ENCODE measurements at places on chromosomes 2 and 18. TPM values are rescaled to one million over a fixed set of nuclear protein-coding genes. Genes with fewer than 3 reads are reported as not detected.

GRCh38 chr2:4831751-4832150, 860.4 kb upstream of the SOX11 start:
- no peak overlapping the region for H3K27ac ChIP-seq
- DNase-seq: no peak
- H3K4me3 ChIP-seq: no peak overlapping the region
- no peaks in the 10 kb centered on the region for H3K36me3 ChIP-seq

- no peaks in the 10 kb centered on the region for H3K4me1 ChIP-seq
- H3K4me3 ChIP-seq: no peak overlapping the region
- H3K27ac ChIP-seq: no peak overlapping the region
- DNase-seq: no peak
Observed at GRCh38 chr2:39247512-39248043, 3.8 kb upstream of the CDKL4 start.

DNA sequence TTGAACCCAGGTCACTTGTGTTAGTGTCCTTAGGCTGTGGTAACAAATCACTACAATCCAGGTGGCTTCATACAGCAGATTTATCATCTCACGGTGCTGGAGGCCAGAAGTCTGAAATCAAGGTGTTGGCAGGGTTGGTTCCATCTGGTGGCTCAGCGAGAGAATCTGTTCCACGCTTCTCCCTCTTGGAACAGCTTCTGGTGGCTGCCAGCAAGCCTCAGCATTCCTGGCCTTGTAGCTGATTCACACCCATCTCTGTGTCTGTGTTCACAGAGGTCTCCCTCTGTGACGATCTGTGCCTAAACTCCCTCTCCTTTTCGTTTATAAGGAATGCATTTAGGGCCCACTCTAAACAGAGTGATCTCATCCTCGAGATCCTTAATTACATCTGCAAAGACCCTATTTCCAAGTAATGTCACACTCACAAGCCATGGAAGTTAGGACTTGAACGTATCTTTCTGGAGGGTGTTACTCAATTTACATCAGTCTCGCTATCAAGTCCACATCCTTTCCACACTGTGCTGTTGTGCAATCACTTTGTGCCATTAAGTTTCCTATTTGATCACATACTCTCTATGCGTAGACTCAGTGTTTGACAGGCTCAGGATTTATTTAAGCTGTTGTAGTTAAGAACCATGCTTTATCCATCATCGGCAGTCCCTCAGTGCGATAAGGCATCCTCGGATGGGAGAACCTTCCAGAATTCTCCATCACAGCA, 164.4 kb downstream of the SOCS6 start:
- H3K4me3 ChIP-seq: no peak overlapping the region
- H3K27ac ChIP-seq: no peak overlapping the region
- no peaks in the 10 kb centered on the region for H3K27me3 ChIP-seq
- no peak for DNase-seq
- no peaks in the 10 kb centered on the region for H3K4me1 ChIP-seq

GRCh38 chr2:128301021-128301420, 17.6 kb downstream of the HS6ST1 start:
- H3K4me1 ChIP-seq: peaks cover 61% of the 10 kb centered on the region
- H3K4me3 ChIP-seq: no peak overlapping the region
- DNase-seq: no peak
- peak overlapping the region; percentile 93 for H3K27ac ChIP-seq

- H3K27ac ChIP-seq: no peak overlapping the region
- H3K4me1 ChIP-seq: no peaks in the 10 kb centered on the region
- no peak for DNase-seq
- no peaks in the 10 kb centered on the region for H3K36me3 ChIP-seq
Observed at GRCh38 chr18:69008538-69008937, 210.7 kb downstream of the CCDC102B start.

- H3K4me3 ChIP-seq: no peak overlapping the region
- H3K27me3 ChIP-seq: no peaks in the 10 kb centered on the region
- H3K4me1 ChIP-seq: peaks cover 29% of the 10 kb centered on the region
- no peak for DNase-seq
- H3K27ac ChIP-seq: no peak overlapping the region
Observed at GRCh38 chr2:64288321-64289193, 144.3 kb upstream of the PELI1 start.

DNA sequence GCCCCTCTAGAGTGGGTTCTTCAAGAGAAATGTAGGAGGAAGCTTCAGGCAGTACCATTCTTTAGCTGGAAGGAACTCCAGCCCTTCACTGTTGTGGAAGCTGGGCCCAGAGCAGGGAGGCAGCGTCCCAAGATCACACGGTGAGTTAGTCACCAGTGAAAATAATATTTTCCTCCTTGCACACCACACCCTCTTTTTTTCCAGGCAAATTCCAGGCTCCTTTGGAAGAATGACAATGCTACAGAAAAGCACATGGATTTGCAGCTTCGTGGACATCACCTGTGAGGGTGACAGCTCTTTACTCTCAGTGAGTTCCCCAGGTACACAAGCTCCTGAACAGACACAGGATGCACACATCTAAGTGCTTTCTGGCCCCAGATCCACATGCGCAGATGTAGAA, 157.1 kb downstream of the COL6A3 start:
- H3K27me3 ChIP-seq: no peaks in the 10 kb centered on the region
- H3K27ac ChIP-seq: peak overlapping the region; percentile 80
- H3K36me3 ChIP-seq: no peaks in the 10 kb centered on the region
- H3K4me1 ChIP-seq: peaks cover 64% of the 10 kb centered on the region
- no peak overlapping the region for H3K4me3 ChIP-seq

GRCh38 chr2:151289972-151290866, 751 bp upstream of the NMI start:
- DNase-seq: no peak
- H3K27ac ChIP-seq: peak overlapping the region; percentile 95
- peak overlapping the region; percentile 89 for H3K4me3 ChIP-seq
- peaks cover 7% of the 10 kb centered on the region for H3K36me3 ChIP-seq
- peaks cover 10% of the 10 kb centered on the region for H3K4me1 ChIP-seq

- peak within 1 kb of the TSS; percentile 94 for H3K27ac ChIP-seq
- H3K36me3 ChIP-seq: peaks cover 46% of the 10 kb centered on the region
- peak within 1 kb of the TSS; percentile 80 for H3K4me3 ChIP-seq
- H3K27me3 ChIP-seq: no peaks in the 10 kb centered on the region
- DNase-seq: peak; percentile 92
Observed at GRCh38 chr2:75560768-75561565, at the start of gene EVA1A. TSS of gene EVA1A (minus strand) at chr2:75560939. CDS start at chr2:75518140, 42,799 bp downstream.

- peaks cover 59% of the 10 kb centered on the region for H3K4me1 ChIP-seq
- peak; percentile 93 for DNase-seq
- H3K27me3 ChIP-seq: no peaks in the 10 kb centered on the region
- no peak overlapping the region for H3K4me3 ChIP-seq
Observed at GRCh38 chr18:59718108-59718463, 20.9 kb upstream of the CCBE1 start.

GRCh38 chr2:205590759-205591158, 91.5 kb upstream of the NRP2 start:
- H3K36me3 ChIP-seq: no peaks in the 10 kb centered on the region
- H3K27ac ChIP-seq: peak overlapping the region; percentile 45
- no peaks in the 10 kb centered on the region for H3K27me3 ChIP-seq
- peaks cover 17% of the 10 kb centered on the region for H3K4me1 ChIP-seq

DNA sequence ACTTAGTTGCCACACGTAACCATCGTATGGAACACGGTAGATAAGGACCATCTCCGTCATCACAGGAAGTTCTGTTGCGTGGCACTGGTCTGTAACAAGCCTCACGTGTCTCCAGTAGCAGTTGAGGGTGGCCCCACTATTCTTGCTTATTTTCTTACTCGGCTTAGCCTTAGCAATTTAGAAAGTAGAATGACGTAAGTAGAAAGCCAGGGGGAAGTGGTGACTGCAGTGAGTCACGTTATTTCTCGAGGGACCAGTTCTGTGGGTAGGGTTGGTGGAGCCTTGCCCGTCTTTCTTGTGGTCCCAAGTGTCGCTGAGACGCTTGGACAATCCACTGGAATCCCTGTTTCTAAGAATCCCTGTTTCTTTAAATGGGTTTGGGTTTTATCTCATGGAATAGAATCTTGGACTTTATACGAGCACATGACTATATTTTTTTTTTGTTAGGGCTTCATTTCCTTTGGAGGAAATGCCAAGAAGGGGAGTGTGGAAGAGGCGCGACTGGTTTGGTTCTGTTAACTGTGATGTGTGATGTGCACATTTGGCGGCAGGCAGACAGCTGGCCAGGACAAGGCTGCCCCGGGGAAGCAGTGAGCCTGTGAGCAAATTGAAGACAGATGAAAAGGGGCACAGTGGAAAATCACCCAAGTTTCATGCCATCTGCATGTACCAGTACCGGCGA, 96.2 kb downstream of the CABLES1 start:
- no peak overlapping the region for H3K4me3 ChIP-seq
- peak overlapping the region; percentile 86 for H3K27ac ChIP-seq
- H3K4me1 ChIP-seq: peaks cover 26% of the 10 kb centered on the region
- 0 out of 2 replicates have a peak, but pooled peaks cover 4% of the 10 kb centered on the region for H3K36me3 ChIP-seq
- DNase-seq: peak; percentile 85

- DNase-seq: no peak
- no peaks in the 10 kb centered on the region for H3K36me3 ChIP-seq
- no peaks in the 10 kb centered on the region for H3K4me1 ChIP-seq
- no peaks in the 10 kb centered on the region for H3K27me3 ChIP-seq
- no peak overlapping the region for H3K27ac ChIP-seq
Observed at GRCh38 chr2:106575955-106576354, 88.8 kb downstream of the CD8B2 start.

- H3K4me3 ChIP-seq: no peak overlapping the region
- H3K27ac ChIP-seq: no peak overlapping the region
- H3K36me3 ChIP-seq: no peaks in the 10 kb centered on the region
- H3K27me3 ChIP-seq: no peaks in the 10 kb centered on the region
- no peaks in the 10 kb centered on the region for H3K4me1 ChIP-seq
Observed at GRCh38 chr2:177010146-177010545, 202.4 kb upstream of the HNRNPA3 start.

DNA sequence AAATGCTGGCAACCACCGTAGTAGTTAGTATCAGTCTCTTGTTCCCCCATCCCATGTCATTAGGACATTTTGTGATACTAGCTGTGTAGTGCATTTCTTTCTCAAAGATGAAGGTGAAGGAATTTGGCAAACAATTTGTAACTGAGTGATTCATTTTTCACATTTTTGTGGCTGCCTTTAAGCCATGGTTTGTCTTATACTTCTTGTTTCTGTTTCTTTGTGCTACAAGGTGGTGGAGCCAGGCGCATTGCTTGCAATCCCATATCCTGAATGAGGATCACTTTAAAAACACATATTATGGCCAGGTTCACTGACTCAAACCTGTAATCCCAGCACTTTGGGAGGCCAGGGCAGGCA, 40.6 kb downstream of the GPD2 start:
- peaks cover 54% of the 10 kb centered on the region for H3K4me1 ChIP-seq
- DNase-seq: peak; percentile 73
- no peak overlapping the region for H3K4me3 ChIP-seq
- peaks cover 17% of the 10 kb centered on the region for H3K36me3 ChIP-seq
- no peaks in the 10 kb centered on the region for H3K27me3 ChIP-seq
- peak overlapping the region; percentile 75 for H3K27ac ChIP-seq

GRCh38 chr2:17578466-17578928, 38.0 kb downstream of the VSNL1 start:
- DNase-seq: no peak
- no peaks in the 10 kb centered on the region for H3K4me1 ChIP-seq
- no peak overlapping the region for H3K4me3 ChIP-seq
- H3K27ac ChIP-seq: no peak overlapping the region

DNA sequence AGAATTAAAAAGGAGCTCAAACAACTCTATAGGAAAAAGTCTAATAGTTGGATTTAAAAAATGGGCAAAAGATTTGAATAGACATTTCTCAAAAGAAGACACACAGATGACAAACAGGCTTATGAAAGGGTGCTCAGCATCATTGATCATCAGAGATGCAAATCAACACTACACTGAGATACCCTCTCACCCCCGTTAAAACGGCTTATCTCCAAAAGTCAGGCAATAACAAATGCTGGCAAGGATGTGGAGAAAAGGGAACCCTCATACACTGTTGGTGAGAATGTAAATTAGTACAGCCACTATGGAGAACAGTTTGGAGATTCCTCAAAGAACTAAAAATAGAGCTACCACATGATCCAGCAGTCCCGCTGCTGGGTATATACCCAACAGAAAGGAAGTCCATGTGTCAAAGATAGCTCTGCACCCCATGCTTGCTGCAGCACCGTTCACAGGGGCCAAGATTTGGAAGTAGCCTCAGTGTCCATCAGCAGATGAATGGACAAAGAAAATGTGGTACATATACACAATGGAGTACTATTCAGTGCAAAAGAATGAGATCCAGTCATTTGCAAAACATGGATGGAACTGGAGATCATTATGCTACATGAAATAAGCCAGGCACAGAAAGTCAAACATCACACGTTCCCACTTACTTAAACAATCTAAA, 46.7 kb upstream of the B3GNT7 start:
- no peaks in the 10 kb centered on the region for H3K36me3 ChIP-seq
- no peaks in the 10 kb centered on the region for H3K27me3 ChIP-seq
- no peak for DNase-seq
- H3K27ac ChIP-seq: no peak overlapping the region

DNA sequence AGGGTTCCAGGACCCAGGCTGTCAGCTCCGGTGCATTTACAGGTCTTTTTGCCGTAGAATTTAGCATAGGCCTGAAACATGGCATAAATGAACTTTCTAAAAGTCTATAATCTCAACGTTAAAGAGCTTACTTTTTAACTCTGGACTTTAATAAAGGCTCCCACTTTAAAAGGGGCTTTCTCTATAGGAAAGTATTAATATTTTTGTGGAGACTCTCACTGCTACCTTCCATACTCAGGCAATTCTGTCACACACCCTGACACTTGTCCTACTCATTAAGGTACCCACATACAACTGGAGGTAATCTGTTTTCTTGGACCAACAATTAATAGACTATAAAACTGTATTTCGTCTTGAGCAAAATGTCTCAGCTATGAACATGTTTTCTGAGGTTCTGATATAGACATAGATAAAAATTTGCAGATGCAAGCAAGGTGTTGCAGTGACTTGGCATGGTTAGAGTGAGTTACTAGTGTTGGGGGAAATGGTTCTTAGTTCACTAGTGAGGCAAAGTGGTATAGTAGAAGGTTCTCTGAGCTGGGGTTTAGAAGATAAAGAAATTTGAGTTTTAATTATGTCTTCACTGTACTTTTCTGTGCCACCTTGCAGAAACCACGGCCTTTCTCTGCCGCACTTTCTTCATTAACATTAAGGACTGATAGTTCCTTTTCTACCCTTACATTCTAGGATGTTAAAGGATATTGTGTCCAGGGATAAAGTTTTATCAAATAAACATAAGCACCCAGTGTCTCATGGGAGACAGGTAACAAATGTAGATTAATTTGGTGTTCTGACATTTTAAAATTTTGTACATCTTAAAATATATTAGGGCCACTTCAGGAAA, 10.8 kb upstream of the NR4A2 start:
- H3K36me3 ChIP-seq: peaks cover 3% of the 10 kb centered on the region
- no peak for DNase-seq
- peaks cover 35% of the 10 kb centered on the region for H3K4me1 ChIP-seq
- H3K4me3 ChIP-seq: peak overlapping the region; percentile 88

GRCh38 chr2:140624200-140624599, 1506.6 kb downstream of the LRP1B start:
- no peak overlapping the region for H3K4me3 ChIP-seq
- H3K4me1 ChIP-seq: no peaks in the 10 kb centered on the region
- no peaks in the 10 kb centered on the region for H3K36me3 ChIP-seq
- H3K27me3 ChIP-seq: no peaks in the 10 kb centered on the region

Gene C18orf54
- total RNA-seq: 10.2 TPM

Gene RNF144A
- 7.3 TPM for total RNA-seq

Gene NR4A2
- total RNA-seq: 0.61 TPM

Gene DIPK1C
- total RNA-seq: not detected

Gene MAP3K19
- total RNA-seq: not detected

Gene HOXD4
- 5.9 TPM for total RNA-seq

Gene CD8A
- not detected for total RNA-seq

Gene PXDN
- total RNA-seq: 310 TPM

Gene REG3G
- not detected for total RNA-seq

Gene ARHGEF4
- 3.9 TPM for total RNA-seq

All from SJSA1 (cell line).